ENCODE measurements at places on chromosomes 16 and 17.

- DNase-seq = peak; percentile 66
These were observed 10.0 kb downstream of the PITPNC1 start for GRCh38 chr17:67386965-67387551.

GRCh38 chr16:50505115-50505514, 43.1 kb upstream of the NKD1 start:
- DNase-seq = no peak

GRCh38 chr16:68754084-68754792, 17.1 kb downstream of the CDH1 start:
- DNase-seq = no peak

GRCh38 chr16:48611329-48612137, 1.6 kb upstream of the N4BP1 start:
- DNase-seq = no peak

GRCh38 chr16:84528322-84528721, 23.9 kb upstream of the MEAK7 start:
- DNase-seq = no peak

DNA sequence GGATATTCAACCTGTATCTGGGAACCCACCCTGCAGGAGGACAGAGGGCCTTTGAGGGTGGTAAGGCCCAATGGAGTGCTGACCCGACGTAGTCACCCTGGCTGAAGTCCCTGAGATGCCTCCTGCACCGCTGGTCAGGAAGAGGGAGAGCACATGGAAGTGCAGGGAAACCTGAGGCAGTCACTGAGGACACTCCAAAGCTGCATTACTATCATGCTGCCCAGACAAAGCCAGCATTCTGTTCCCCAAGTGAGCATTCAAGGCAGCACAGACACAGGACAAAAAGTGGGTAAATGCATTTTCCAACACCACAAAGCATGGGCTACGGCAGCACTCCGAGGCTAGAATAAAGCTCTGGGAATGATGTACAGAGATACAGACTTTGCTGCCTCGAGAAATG, 46.8 kb upstream of the BCAR1 start:
- DNase-seq = no peak

DNA sequence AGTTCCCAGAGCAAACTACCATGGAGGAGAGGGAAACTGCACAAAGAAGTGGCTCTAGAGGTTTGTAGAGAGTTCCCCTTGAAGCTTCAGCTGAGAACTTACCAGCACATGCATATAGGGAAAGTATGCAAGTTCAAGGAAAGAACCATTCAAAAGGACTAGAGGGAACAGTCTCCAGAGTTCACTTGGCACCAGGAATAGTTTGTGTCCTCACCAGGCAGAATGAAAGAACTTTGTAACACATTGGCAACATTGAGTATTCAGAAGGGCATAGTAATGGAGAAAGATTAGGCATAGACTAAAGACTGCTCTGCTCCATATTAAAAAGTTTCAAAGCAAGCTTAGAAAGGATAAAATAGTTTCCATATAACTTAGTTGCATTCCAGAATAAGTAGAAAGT, 155.4 kb upstream of the TOM1L1 start:
- DNase-seq = no peak

DNA sequence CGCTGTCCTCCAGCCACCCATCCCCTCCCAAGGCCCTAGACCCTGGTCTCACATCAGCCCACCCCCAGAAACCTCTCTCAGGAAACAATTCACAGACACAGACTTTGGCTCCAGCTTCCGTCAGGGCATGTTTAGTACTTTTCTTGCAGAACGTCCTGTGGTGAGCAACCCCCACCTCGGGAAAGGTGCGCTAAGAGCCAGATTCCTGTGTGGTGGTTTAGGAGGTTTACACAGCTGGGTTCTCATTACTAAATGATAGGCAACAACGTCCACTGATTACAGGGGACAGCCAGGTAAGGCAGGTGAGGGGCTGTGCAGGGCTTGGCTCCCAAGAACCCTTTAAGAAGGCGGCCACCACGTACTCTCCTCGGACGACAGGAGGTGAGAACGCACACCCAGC, 29.3 kb downstream of the KIFC3 start:
- no peak for DNase-seq

DNA sequence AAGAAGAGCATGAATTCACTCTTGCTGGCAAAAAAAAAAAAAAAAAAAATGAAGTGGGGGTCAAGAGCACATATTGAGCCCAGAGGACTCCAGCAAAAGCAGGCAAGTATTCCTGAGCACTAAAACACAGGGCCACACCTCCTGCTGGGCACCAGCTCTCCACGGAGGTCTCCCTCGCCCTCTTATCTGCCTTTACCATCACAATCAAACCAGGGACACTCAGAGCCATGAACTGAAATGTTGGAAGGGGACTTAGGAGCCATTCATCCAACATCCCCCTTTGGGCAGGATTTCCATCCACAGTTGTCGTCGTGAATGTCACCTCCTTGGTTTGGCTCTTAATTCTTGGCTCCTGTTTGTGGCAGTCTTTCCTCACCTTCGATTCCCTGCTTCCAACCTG, 89.8 kb upstream of the GNAO1 start:
- DNase-seq = no peak

GRCh38 chr17:50144845-50145531, 5.5 kb downstream of the PPP1R9B start:
- no peak for DNase-seq

DNA sequence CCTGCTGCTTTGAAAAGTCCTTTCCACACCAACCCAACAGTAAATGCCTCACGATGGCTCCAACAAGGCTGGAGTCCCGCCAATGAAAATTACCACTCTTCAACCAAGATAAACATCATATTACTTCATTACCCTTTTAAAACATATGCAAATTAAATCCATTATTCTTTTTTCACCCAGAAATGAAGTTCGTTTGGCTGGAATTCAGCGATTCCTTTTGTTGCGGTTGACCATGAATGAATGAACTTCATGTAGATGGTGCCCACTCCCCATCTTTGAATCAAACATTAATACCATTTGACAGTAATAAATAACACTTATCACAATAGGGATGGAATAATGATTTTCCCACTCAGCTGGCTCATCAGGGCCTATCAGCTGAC, 211.5 kb upstream of the TOX3 start:
- DNase-seq = no peak

DNA sequence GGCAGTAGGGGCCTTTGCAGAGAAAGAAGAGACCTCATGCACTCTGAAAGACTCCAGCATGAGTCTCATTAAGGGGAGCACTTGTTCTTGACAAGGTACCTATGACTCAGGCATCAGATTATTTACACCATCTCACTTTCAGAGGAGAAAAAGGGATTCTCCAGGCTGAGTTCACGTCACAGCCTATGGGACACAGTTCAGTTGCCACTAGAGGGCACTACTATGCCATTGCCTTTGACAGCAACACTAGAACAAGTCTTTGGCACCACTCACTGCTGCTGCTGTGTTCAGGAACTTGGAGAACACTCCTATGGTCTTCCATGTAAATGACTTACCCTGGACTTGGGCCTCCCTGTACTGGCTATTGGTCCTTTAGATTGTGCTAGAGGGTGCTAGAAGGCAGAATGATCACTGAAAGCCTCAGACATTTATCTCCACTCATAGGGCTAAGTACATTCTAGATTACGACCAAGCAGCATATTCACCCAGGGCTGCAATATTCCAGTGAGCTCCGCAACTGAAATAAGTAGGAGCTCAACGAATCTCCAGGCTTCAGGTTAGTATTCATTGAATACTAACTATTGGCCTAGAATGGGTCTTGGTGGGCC, 225.1 kb upstream of the CA10 start:
- DNase-seq = peak; percentile 12

DNA sequence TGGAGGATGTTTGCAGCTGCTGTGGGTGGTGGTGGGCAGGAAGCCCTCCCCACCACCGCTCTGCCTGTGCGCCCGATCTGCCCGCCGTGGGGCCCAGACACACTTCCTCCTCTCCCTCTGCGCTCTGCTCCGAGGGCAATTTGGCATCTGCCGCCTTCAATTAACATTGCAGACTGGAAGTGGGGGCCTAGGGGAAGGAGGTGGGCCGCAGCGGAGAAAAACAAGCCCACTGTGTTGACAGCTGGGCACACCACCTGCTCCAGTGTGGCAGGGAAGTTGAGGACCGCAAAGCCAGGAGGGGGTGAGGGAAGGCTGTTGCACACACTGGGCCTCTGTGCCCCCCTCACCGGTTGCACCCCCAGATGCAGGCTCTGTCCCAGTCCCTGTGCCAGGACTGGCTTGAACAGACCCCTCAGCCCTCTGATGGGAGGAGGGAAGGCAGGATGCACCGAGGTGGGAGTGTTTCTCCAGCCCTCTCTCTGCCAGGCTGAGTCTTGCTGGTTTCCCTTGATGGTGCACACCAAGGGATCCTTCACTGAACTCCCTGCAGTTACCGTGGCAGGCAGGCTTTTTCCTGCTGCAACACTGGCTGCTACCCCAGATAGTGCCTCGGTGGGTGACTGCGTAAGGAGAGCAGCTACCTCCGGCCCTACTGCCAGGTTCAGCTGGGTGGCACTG, 72.8 kb upstream of the MED9 start:
- DNase-seq = no peak

GRCh38 chr17:37698911-37699255, 46.0 kb downstream of the HNF1B start:
- DNase-seq = no peak

DNA sequence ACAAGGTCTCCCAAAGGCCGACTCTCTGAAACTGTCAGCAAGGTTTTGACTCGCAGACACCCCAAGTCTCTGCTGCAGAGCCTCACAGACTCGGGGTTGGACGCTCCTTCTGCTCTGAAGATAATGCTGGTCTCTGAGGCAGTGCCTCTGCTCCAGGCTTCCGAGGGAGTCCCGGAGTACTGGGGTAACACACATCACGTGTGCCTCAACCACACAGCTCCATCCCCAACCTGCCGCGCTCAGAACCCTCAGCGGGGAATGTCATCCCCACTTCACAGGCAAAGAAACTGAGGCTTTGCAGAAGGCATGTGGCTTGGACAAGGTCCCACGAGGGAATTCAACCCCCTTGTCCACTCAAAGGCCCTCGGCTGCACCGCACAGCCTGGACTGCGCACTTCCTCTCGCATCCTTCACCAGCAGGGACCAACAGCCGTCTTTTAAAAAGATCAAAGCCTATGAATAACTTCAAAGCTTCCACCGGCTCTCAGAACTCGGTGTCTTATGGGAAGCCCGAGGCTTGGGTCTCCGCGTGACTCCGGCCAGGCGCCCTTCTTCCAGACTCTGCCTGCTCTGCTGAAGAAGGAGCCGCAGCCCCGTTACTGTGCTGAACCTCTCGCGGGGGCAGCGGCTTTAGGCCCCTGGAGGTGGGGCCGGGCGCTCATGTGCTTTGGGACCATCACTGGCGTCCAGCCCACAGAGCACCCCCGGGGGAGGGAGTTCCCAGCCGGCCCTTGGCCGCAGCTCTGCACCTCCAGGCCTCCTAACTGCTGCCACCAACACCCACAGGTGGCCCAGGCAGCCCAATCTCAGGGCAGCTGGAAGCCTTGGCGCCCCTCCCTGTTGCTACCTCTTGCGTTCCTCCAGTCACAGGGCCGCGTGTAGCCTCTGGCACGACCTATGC, 2.2 kb downstream of the TMEM204 start:
- DNase-seq = no peak

DNA sequence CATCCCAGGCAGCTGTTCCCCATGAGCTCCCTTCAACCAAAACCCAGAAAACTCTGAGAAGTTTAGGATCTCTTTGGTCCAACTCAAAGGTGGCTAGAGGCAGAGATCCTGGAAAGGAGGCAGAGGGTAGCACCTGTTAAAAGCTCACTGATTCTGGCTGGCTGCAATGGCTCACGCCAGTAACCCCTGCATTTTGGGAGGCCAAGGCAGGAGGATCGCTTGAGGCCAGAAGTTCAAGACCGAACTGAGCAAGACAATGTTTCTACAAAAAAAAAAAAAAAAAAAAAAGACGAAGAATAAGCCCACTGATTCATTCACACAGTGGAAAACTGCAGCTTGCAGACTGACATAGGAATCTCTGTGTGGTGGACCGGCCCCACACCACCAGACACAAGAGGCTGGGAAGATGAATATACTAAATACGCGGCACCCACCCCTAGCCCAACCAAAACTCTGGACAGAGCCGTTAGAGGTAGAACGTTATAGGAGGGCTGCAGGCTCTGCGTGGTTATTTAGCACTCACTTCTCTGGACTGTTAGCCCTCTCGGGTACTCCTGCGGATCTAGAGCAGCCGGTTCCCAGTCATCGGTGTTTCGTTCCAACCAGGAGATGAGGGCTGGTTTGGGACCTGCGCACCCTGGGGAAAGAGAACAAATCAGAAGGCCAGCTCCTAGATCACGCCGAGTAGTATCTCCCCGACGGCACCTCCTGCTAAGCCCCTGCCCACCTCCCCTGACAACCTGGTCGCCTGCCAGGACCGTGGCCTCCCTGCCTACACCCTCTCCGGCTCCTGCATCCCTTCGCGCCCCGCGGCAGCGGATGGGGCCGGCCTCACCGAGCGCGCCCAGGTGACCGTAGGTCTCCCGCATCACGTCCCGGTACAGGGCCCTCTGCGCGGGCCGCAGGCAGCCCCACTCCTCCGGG, 925 bp downstream of the ZNF689 start:
- DNase-seq = peak; percentile 70

DNA sequence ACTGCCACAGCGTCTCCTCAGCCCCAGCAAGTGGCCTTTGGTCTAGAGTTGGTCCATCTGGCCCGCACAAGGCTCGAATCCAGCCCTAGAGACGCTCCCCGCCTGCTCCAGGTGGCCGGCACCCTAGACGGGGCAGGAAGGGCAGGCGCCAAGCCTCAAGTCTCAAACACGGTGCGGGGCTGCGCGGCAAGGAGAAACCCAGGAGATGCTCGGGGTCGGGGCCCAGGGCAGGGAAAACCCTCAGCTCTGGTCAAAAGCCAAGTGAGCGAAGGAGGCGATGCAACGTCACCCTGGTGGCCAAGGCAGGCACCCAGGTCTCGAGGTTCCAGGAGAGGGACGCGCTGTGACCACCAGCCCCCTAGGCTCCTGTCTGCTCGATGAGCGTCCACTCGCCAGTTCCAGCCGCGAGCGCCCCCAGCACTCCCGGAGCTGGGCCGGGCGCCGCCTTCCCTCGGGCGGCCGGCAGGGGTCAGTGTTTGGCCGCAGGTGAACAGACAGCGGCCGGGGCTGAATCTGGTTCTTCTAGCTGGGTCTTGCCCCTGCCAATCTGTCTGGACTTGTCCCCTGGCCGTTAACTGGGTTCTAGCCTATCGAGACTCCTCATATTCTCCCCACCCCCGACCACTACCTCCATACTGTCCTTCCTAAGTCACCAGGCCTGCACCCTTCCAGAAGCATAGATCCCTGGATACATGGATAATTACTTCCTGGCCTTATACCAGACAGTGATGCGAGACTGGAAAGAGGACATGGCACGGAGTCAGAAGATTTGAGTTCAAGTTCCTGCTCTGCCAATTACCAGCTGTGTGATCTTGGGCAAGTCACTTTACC, 44.0 kb downstream of the PRAC1 start:
- DNase-seq = peak; percentile 87

DNA sequence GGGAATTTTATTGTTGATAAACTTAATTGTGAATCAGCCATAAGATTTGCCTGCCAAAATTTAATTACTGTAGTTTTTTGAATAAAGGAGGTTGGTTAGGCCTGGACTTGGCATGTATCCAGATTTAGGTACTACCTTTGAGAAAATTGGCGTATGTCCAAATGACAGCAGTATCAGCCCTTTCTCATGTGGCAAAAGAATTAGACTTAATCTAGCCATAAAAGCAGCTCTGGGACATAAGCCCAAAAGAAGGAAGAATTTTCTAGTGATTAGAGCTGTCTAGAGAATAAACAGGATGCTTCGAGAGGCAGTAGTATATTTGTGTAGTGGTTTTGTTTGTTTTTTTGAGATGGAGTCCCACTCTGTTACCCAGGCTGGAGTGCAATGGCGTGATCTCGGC, 27.7 kb downstream of the PPM1E start:
- DNase-seq = no peak
